GM18507 (cell line): ENCODE measurements at places on chromosomes 7 and 10.

- DNase-seq = no peak
These were observed 19.8 kb downstream of the HNRNPA2B1 start for GRCh38 chr7:26180792-26181198.

- no peak for DNase-seq
These were observed 33.1 kb downstream of the ADD3 start for GRCh38 chr10:110040767-110041478.

DNA sequence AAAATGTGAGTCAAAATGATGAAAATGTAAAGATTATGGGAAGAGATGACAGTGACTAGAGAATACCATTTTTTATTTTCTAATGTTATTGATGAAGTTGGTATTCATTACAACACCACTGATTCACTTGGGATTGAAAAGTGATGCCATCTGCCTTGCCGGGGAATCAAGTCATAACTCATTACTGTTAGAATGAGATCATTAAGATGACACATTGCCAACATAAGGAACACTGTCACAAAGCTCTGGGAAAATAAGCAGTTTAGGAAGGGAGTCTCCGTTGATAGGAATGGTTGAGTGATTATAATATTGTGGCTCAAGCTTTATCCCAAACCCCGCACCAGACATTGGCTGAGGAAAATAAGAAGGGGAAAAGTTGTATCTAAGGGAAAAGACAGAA, 121.5 kb upstream of the PLPP4 start:
- DNase-seq = no peak

- DNase-seq = no peak
These were observed 19.1 kb upstream of the PRF1 start for GRCh38 chr10:70621503-70622078.

- DNase-seq = no peak
These were observed 159.6 kb upstream of the PRKCQ start for GRCh38 chr10:6739530-6740174.

- DNase-seq = no peak
These were observed 282.8 kb downstream of the RPS24 start for GRCh38 chr10:78316451-78316931.

DNA sequence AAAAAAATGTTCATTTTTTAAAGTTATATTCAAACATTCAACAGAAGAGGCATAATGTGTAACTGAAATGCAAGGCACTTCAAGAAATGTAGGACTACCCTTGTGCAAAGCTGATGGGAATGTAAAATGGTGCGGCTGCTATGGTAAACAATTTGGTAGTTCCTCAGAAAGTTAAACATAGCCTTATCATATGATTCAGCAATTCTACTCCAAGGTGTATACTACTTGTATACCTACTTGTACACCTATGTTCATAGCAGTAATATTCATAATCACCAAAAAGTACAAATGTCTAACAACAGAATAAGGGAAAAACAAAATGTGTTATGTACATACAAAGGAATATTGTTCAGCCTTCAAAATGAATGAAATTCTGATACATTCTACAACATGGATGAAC, 37.3 kb downstream of the TET1 start:
- no peak for DNase-seq

GRCh38 chr7:22861576-22861975, 38.9 kb upstream of the TOMM7 start:
- no peak for DNase-seq

GRCh38 chr10:80161321-80162083, 29.0 kb downstream of the PLAC9 start:
- DNase-seq = no peak

GRCh38 chr10:113680190-113681111, 739 bp downstream of the CASP7 start:
- no peak for DNase-seq

GRCh38 chr7:50663396-50664102, 98.3 kb upstream of the DDC start:
- no peak for DNase-seq

- no peak for DNase-seq
These were observed 15.5 kb downstream of the ZMIZ1 start for GRCh38 chr10:79084012-79084971.

GRCh38 chr10:82162549-82163195, 287.7 kb downstream of the NRG3 start:
- no peak for DNase-seq

DNA sequence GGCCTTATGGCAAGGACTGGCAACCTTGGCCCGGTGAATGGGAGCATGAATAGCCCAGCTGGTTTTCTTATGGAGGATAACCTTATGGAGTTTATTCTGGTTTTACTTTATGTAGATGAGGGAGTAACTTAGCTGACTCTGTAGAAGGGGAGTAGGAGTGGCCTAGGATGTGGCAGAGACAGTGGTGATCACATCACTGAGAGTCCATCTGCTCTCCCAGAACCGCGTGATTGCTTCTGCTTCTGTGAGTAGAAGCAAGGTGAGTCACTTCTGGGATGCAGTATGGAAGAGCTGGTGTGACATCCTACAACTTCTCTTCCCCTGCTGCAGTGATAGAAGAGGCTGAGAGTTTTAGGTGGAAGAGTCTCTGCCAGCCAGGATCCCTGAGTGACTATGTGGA, 129.2 kb downstream of the RPS24 start:
- no peak for DNase-seq

- DNase-seq = no peak
These were observed 1005.8 kb downstream of the GATA3 start for GRCh38 chr10:9060314-9060713.

- DNase-seq = no peak
These were observed 3.4 kb upstream of the SLC18A2 start for GRCh38 chr10:117237401-117237991.

DNA sequence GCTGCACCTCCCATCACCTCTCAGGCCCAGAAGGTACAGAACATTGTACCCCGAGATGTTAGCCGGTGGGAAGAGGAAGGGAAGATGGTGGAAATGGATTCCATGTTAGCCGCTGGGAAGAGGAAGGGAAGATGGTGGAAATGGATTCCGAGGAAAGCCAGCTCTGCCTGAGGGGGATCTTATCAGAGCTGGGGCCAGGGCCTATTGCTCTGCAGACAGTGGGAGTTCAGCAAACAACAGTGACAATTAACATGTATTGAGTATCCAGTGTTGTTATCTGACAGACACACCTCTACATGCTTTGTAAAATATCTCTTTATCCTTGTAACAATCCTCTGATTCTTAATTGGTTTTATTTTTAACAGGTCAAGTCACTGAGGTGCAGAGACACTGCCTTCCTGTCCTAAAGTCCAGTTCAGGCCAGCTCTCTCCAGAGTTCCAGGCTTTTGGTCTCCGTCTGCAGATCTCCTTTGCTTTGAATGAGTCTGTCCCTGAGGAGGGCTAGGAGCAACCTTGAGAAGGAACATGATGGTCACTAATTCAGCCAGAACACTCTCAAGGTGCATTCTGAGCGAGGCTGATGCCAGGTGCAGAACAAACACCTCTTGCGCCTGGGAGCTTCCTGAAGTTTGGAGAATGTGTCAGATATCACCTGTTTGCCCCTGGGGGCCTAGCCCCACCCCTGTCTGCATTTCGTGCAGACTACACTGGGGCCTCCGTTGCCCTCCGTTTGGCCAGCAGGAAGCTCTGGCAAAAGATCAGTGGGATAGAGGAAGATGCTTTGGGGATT, 82.4 kb upstream of the PODXL start:
- DNase-seq = no peak

GRCh38 chr7:45647967-45648670, 74.0 kb downstream of the ADCY1 start:
- DNase-seq = no peak

DNA sequence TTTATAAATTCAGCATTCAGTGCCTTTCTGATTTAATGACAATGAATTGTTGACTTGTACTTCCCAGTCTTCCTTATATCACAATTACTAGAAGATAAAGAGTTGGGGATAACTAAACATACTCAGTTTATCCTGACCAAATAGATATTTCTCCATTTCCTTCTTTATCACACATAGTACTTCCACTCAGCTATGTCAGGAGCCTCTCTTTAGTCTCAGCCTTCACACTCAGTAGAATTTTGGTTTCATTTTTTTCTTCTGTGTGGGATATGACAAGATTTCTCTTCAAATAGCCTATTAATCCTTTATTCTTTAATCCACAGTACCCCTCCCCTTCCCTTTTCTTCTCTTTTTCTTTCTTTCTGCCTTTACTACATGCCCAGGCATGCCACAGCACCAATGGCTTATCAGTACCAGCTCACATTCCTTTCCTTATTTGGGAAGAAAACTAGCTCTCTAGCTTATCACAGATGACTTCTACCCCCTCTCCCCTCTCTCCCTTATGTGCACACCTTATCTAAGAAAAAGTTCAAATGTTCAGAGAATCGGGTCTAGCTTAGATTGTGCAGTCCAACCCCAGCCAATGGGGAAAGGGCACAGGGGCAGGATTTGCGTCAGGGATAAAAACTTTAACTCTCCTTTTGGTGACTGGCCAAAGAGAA, 109.0 kb downstream of the PHF14 start:
- DNase-seq = no peak

DNA sequence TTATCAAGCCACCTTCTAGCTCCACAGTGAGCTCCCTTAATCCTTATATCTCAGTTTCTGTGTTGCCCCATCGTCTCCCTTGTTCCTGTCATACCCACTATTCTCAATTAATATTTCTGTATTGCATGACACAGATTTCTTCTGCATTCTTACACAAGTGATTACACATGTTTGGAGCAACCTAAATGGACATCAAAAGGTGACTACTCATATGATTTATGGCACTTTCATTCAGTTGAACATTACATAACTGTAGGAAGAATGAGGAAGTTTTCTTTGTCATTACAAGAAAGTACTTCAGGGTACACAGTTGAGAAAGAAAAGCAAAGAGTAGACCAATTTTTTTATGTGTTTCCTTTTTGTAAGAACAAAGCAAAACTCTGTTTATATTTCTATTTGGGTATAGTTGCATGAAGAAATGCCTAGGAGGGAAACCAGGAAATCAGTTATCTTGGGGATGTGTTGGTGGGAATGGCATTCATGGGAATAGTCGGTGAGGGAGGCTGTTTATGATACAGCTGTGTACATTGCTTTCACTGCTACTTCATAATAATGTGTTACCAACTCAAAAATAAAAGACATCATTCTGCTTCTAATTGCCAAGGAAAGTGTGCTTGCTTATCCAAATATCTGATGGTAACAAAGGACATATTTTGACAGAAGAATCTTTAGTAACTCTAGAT, 23.6 kb upstream of the PRSS37 start:
- no peak for DNase-seq

GRCh38 chr7:158973941-158974785, 117.8 kb downstream of the DYNC2I1 start:
- no peak for DNase-seq

GRCh38 chr7:27180431-27181420, 4.3 kb downstream of the HOXA11 start:
- no peak for DNase-seq

DNA sequence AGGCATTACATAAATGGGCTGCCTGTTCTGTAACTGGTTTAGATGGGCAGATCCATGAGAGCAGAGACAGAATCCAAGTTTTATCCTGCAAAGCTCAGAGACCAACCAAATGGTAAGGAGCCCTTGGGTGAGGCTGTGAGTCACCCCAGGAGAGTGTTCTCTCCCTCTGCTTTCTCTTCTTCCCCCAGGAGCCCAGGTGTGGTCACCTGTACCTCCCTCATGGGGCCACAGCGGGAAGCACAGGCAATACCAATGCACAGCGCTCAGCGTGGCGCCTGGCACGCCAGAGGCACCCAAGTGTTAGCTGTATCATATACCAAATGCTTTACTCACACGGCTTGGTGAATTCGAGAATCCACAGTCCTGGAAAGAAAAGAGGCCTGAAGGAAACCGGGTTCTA, 39.4 kb downstream of the CTBP2 start:
- DNase-seq = no peak

DNA sequence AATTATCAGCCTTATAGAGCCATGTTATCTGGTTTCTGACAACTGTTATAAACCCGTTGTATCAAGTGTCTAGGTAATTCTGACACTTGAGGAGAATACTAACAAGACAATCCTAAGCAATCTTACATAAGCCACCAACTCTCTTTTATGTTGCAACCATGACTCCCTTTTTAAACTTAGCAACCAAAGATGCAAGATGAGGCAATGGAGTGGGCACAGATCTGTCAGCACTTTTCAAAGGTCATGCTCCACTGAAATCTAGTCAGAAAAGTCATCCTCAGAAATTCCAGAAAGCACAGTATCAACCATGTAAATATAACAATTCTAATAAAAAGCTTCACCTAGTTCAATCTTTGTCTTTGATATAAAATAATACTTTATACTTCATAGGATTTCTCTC, 77.0 kb upstream of the SEMA3A start:
- no peak for DNase-seq

- no peak for DNase-seq
These were observed 284.4 kb downstream of the CRPPA start for GRCh38 chr7:16136896-16137295.

GRCh38 chr7:140541513-140542227, 62.4 kb upstream of the MKRN1 start:
- DNase-seq = no peak

DNA sequence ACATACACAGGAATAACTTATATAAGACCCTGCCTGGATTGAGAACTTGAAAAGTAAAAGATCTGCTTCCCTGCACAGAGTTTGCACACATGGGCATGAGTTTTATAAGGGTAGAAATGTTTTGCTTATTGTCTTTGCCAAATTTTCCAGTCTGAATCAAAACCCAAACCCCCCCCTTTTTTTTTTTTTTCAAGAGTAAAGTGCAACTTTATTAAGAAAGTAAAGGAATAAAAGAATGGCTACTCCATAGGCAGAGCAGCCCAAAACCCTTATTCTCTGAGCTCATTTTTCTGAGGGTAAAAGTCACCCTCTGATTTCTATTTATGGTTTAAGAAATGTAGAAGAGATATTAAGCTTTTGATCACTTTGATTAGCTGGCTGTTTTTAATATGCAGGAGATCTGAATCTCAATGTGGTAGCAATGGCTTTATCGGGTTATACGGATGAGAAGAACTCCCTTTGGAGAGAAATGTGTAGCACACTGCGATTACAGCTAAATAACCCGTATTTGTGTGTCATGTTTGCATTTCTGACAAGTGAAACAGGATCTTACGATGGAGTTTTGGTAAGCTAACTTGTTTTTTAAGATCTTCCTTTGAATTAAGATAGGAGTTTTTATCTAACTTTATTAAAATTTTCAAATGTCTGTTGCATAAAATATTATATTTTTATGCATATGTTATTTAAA, 18.7 kb downstream of the MIOS start:
- no peak for DNase-seq

- DNase-seq = no peak
These were observed 57.8 kb downstream of the GCC1 start for GRCh38 chr7:127527561-127527960.

DNA sequence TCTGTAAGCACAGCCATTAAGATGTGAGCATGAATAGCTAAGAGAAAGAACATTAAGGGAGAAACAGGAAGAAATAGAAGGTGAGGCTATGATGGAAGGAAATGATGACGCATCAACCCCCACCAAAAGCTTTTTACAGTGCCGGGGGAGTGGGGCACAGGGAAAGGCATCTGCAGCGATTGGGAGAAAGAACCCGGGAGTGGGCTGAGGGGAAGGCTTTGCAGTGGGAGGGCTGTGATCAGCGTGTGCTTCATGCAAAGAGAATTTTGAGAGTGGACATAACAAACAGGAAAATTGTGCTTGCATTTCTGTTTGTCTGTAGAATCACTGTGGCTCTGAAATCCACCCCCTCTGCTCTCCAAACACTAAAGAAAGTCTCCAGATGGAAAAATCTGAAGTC, 250.8 kb downstream of the KCNMA1 start:
- DNase-seq = no peak
